ENCODE measurements at places on chromosomes 7 and 10. TPM values are rescaled to one million over a fixed set of nuclear protein-coding genes. Genes with fewer than 3 reads are reported as not detected.

DNA sequence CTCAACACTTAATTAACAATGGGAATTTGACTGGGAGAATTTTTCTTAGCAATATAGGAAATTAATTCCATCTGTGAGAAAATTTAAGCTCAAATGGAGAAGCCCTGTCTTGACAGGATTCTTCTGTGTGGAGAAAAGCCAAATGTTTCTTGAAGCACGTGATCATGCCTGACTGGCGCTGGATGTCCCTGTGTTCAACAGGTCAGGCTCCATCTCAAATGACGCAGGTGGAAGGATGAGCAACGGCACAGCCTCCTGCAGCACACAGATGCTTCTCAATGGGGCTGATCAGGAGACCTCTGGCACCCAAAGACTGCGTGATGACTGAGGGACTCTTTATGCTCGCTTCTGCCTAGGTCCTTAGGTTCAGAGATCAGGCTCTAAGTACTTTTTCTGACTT lies 143.8 kb downstream of the RSU1 start:
- no peak for DNase-seq

- no peak for DNase-seq
Observed at GRCh38 chr7:21538936-21539495, 3.8 kb upstream of the DNAH11 start.

GRCh38 chr7:22549667-22550513 lies 49.9 kb upstream of the STEAP1B start:
- DNase-seq, result peak; percentile 71

DNA sequence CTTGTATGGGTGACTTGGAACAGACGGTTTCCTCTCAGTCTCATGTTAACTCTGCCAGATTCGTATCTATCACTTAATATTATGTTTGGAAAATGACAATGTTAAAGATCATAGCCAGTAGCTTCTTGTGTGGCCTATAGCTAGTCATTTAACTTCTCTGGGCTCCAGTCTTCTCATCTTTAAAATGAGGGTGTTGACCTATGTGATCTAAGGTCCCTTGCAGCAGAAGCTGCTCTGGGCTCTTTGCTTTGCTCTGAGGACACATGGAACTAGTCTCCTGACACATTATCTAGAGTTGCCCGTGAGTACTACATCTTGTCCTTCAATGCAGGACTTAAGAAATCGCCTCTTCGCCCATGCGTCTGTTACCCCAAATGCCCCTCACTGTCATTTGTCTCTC lies 93.1 kb downstream of the TMEM178B start:
- no peak for DNase-seq

DNA sequence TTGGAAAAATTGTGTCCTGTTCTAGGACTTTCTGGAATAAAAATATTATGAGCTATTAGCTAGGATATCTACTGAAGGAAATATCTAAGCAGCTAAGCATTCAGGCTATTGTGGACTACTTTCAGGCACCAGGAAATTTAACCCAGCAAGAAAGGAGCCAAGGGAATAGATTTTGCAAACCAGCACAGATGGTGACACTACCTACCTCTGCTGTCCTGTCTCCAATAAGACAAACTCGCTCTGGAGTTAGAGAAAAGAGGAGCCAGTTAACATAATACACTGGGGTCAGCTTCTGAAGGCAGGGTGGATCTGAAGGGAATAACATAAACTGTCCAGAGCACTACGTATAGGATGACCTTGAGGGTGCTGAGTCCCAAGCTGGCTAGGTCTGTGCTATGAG lies 223.7 kb upstream of the PRSS58 start:
- no peak for DNase-seq

- peak; percentile 85 for DNase-seq
Observed at GRCh38 chr7:140230861-140231770, 54.3 kb upstream of the KDM7A start.

DNA sequence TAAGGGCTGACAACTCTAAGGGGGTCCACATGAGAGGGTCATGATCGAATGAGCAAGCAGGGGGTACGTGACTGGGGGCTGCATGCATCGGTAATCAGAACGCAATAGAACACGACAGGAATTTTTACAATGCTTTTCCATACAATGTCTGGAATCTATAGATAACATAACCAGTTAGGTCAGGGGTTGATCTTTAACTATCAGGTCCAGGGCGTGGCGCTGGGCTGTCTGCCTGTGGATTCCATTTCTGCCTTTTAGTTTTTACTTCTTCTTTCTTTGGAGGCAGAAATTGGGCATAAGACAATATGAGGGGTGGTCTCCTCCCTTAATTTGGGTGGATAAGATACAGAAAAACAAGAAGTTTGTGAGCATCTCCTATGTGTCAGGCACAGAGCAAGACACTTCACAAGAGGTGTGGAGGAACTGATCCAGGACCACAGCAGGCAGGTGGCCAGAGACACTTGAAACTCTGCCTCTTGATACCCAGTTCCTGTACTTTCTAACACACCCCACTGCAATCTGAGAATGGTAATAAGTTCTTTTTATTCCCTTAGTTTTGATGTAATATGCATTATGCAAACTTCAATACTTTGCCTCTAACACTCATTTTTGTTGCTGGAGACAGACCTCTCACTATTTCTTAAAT lies 18.0 kb upstream of the MRLN start:
- no peak for DNase-seq

DNA sequence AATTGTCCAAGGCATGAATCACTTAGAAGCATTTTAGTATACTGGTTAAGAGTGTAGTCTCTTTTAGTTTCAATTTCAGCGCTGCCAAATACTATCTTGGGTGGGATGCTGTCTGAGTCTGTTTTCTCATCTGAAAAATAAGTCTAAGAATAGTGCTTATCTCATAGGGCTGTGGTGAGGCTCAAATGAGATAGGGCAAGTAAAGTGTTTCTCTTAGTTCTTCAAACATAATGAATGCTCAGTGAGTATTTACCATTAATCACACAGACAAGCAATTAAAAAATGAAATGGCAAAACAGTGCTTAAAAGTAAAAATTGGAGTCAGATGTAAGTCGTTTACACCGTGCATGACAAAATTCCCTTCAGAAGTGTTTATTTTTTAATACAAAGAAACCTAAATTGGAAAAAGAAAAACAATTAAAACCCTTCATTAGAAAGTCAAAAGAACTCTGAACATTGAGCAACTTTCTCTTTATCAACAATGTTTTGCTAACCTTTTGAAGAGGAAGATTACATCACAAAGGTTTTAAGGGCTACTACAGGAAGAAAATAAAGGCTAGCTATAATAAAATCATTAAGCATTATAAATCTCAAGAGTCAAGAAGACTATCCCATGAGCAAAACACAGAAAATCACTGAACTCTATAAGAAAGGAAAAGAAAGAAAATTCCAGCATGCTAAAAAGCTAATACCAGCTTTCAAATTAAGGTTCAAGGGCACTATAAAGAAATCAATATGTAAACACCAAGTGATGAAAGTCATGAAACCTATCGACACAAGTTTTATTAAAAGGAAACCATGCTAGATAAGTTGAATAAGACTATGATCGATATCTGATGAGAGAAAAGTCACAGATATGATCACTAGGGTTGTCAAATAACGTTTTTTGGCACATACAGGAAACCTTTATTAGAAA lies 45.6 kb upstream of the C1GALT1 start:
- DNase-seq, result no peak

DNA sequence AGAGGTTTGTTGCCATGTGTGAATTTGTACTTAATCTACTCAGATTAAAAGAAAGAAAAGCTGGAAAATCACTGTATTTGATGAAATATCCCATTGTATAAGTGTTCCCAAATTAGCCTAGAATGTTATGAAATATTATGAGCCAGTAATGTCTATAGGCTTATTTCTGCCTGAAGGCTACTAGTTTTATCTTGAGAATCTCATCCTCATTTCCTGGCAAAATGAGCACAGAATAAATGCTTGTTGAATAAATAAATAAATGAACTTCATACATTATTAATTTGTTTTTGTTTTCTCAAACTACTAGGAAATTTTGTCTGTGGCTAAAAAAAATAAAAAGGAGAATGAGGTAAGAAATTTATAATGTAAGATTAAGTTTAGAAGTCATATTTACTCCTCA lies 25.5 kb downstream of the HELLS start:
- no peak for DNase-seq

DNA sequence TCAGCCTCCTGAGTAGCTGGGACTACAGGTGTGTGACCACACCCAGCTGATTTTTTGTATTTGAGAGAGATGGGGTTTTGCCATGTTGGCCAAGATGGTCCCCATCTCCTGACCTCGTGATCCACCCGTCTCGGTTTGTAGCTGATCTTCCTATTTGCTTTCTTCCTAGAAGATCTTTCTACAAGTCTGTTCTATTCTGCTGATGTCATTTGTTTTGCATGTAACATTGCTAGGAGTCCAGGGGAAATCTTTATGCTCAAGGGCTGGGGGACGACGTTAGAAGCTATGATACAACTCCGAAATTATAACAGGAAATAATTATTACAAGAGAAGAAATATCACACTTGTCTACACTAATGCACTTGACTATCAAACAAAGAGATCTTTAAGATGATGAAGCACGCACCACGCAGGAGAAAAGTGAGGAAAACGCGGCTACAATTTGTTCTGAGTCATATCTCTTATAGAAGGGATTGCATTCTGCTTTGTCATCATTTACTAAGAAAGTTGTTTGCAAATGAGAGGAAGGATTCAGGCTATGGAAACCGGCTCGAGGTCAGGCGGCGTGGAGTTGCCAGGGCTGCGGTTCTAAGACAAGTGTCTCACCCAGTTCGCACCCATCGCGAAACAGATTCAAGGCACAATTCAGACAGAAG lies 103.0 kb upstream of the CARD11 start:
- no peak for DNase-seq

DNA sequence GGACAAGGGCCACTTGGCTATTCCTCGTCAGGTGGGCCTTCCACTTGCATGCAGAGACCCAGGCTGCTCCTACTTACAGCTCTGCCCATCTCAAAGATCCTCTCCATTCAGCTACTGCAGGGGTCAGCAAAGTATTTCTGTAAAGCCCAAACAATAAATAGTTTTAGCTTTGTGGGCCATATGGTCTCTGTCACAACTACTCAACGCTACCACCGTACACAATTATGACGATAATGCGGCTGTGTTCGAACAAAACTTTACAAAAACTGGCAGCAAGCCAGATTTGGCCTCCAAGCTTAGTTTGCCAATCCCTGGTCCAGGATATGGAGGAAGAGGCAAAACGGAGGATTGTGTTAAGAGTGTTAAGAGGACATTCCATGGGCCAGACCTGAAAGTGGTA lies 12.8 kb downstream of the RAB11FIP2 start:
- DNase-seq, result no peak

DNA sequence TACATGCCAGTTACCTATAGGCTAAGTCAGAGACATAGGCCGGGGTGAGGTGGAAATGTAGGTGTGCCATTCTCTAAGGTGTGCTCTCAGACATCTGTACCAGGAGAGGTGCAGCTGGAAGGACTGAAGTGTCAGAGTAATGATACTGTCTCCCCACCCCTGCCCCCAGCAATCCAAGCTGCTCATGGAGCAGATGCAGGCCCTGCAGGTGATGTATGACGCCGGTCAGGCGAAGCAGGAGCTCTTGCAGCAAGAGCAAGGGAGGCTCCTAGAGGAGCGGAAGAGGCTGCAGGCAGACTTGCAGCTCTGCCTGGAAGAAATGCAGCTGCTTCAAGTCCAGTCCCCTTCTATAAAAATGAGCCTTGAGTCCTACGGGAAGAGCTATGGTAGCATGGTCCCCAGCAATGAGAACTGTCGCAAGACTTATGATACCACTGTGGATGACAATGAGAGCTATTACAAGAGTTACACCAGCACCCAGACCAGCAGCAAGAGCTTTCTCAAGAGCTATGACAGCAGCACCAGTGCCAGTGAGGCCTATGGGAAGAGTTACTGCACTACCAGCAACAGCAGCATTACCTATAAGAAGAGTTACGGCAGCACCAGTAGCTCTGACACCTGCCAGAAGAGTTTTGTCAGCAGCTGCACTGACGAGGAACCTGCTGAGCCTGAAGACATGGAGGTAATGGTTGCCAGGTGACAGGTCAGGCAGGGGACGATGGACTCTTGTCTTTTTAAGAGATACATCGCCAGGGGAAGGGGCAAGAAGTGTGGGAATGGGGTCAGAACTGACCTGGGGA lies 18.4 kb upstream of the FLNC start:
- DNase-seq, result no peak

DNA sequence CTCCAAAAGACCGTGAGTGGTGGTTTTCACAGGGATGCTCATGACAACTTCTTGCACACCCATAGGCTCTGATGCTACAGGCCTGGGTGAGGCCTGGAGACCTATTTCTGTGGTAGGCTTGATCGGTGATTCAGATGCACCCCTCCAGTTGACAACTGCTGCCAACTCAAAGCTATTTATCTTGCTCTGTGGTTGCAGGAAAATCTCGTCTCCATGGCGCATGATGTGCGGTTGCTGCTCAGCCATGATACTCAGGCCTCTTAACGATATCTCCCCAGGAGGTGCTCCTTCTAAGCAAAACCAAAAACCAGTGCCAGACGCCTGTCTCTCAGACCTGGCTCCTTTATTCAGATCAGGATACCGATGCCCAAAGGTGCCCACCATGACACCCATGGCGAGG lies 31.4 kb downstream of the C10orf90 start:
- no peak for DNase-seq

DNA sequence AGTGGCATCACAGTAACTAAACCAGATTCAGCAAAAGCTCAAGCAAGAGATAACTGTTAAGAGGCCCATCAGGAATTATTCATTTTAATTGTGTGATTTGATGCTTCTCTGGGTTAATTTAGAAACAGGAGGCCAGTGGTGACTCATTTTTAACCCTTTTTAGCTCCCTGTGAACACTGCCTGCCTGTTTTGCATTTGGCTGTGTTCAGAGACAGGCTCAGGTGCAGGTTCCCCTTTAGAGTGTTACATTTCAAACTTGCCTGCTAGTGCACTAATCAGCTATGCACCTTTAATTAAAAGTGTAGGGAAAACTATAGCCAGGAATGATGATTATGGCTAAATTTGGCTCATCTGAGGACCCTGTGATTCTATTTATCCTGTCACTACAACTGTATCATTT lies 6.5 kb downstream of the STAMBPL1 start:
- no peak for DNase-seq

GRCh38 chr7:120990468-120991118 lies 2.1 kb downstream of the CPED1 start:
- no peak for DNase-seq

The LRRC18 gene
- 1.5 TPM for total RNA-seq

The USP6NL gene
- 19.0 TPM for total RNA-seq

The NYAP1 gene
- 0.54 TPM for total RNA-seq

The GLCCI1 gene
- total RNA-seq, result 40.9 TPM

The TFEC gene
- 15.4 TPM for total RNA-seq

All from upper lobe of left lung (tissue), 6 donors.